ENCODE measurements at places on chromosomes 7 and 10. TPM values are rescaled to one million over a fixed set of nuclear protein-coding genes. Genes with fewer than 3 reads are reported as not detected.

DNA sequence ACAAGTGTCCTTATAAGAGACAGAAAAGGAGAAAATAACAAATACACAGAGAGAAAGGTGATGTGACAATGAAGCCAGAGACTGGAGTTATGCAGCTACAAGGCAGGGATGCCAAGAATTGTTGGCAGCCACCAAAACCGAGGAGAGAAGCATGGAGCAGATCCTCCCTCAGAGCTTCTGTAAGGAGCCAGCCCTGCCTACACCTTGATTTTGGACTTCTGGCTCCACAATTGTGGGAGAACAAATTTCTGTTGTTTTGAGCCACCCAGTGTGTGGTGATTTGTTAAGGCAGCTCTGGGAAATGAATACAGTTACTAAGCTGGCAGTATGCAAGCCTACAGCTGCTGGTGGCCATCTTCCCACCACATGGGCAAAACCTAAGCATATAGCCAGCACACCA is 163.6 kb downstream of the GRM8 start:
- no peak overlapping the region for H3K4me3 ChIP-seq
- H3K4me1 ChIP-seq = no peaks in the 10 kb centered on the region
- H3K27me3 ChIP-seq = peaks cover 2% of the 10 kb centered on the region

DNA sequence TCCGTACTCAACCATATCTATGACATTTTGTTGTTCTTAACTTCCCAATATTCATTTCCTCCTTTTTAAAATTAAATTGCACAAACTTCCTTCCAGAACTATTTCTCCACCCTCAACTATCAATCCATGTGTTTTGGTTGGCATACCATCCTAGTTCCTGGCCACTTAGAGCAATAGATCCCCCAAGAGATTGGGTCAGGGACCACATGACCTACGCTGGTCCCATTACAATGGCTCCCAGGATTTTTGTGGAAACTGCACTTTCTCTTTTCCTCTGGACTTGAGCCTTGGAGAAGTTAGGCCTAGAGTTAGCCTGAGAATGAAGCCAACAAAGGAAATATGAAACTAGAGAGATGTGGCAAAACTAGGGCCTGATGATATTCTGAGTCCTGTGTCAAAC is 55.7 kb upstream of the CASD1 start:
- no peak overlapping the region for H3K4me3 ChIP-seq
- DNase-seq = no peak
- no peaks in the 10 kb centered on the region for H3K36me3 ChIP-seq
- H3K4me1 ChIP-seq = no peaks in the 10 kb centered on the region
- no peaks in the 10 kb centered on the region for H3K27me3 ChIP-seq

GRCh38 chr7:90188281-90188680 is 23.3 kb upstream of the STEAP2 start:
- H3K36me3 ChIP-seq = no peaks in the 10 kb centered on the region
- peak; percentile 90 for DNase-seq
- H3K4me3 ChIP-seq = no peak overlapping the region
- H3K27me3 ChIP-seq = no peaks in the 10 kb centered on the region
- peaks cover 11% of the 10 kb centered on the region for H3K4me1 ChIP-seq

DNA sequence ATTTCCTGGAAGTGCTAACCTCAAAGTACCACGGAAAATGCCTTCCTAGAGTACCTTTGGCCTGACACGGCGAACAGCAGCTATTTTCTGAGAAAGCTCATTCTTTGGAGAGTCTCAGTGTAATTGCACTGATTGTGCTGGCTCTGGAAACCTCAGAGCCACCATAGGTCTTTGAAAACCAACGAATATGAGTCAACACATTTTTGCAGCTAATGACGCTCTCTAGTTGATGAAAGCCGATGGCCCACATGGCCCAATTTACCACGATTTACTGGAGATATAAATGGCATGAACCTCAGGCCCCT is 187.1 kb downstream of the ADARB2 start:
- H3K27ac ChIP-seq = no peak overlapping the region
- H3K4me1 ChIP-seq = no peaks in the 10 kb centered on the region
- no peaks in the 10 kb centered on the region for H3K27me3 ChIP-seq
- H3K36me3 ChIP-seq = no peaks in the 10 kb centered on the region

- no peaks in the 10 kb centered on the region for H3K4me1 ChIP-seq
- H3K27me3 ChIP-seq = no peaks in the 10 kb centered on the region
- no peak overlapping the region for H3K4me3 ChIP-seq
- H3K27ac ChIP-seq = no peak overlapping the region
Measured at GRCh38 chr10:131812736-131813604, 87.8 kb upstream of the PPP2R2D start.

DNA sequence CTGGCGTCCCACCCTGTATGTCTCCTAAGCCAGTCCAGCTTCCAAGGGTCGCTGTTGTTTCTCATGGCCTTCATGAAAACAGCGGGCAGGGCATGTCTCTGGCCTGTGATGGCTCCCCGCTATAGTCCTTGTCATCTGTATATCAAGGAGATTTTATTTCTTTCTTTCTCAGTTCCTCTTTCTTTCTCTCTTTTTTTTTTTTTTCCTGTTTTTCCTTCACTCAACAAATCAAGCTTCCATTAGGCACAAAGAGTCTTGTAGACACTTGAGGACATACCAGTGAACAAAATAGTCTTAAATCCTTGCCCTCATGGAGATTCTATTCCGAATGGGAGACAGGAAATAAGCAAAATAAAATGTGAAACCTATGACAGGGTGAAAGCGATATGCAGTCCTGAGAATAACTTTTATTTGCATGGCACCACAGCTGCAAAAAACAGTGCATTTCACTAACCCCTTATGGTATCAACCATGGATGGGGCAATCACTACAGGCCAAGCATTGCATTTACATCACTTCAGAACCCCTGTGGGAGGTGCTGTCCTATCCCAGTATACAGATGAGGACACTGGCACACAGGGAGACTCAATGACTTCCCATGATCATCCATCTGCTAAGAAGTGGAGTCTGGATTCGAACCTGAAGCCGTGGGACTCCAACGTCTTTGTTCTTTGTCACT is 50.7 kb downstream of the SYPL1 start:
- H3K27ac ChIP-seq = no peak overlapping the region
- no peaks in the 10 kb centered on the region for H3K27me3 ChIP-seq
- H3K4me1 ChIP-seq = peaks cover 18% of the 10 kb centered on the region
- H3K36me3 ChIP-seq = no peaks in the 10 kb centered on the region
- DNase-seq = no peak
- no peak overlapping the region for H3K4me3 ChIP-seq

The HELLS gene
- 16.8 TPM for polyA plus RNA-seq

DNA sequence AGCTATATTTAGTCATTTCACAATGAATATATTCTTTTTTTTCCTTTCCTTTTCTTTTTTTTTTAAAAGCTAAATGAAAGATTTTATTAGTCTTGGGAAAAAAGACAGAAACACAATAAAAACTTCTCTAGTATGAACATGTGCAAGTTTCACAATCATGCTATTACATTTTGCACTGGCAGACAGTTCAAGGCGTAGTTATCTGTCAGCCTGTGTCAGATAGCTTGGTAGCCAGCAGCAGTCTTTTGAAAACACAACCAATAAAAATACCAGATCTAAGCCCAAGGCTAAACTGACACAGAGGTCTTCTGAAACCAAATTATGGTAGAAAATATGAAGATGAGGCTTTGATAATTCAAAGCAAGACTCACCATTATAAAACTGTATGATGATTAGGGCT is 205.8 kb upstream of the TEX47 start:
- no peaks in the 10 kb centered on the region for H3K36me3 ChIP-seq
- no peak for DNase-seq
- H3K27me3 ChIP-seq = no peaks in the 10 kb centered on the region
- no peaks in the 10 kb centered on the region for H3K4me1 ChIP-seq

- H3K4me1 ChIP-seq = no peaks in the 10 kb centered on the region
- no peak overlapping the region for H3K27ac ChIP-seq
- no peaks in the 10 kb centered on the region for H3K27me3 ChIP-seq
- no peak overlapping the region for H3K4me3 ChIP-seq
Measured at GRCh38 chr10:106917452-106918055, 247.0 kb downstream of the SORCS1 start.

DNA sequence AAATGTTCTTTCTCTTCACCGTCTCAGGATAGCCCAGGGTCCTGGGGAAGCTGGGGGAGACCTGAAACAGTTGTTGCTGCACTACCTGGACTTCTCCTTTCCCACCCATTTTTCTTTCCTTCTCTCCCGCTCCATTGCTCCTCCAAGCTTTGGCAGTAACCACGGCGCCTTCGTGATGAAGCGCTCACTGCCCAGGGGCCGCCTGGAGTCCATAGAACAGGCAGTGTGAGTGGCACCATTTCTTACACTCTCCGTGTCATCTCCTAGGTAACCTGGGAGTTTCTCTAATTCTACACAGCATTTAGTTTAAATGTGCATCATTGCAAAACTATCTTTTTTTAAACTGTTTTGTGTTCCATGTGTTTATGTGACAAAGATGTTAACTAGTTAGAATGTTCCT is 40.3 kb upstream of the BHLHA15 start:
- peaks cover 27% of the 10 kb centered on the region for H3K36me3 ChIP-seq
- no peak overlapping the region for H3K4me3 ChIP-seq
- H3K27ac ChIP-seq = no peak overlapping the region

The UNC5B gene
- 10.5 TPM for polyA plus RNA-seq

DNA sequence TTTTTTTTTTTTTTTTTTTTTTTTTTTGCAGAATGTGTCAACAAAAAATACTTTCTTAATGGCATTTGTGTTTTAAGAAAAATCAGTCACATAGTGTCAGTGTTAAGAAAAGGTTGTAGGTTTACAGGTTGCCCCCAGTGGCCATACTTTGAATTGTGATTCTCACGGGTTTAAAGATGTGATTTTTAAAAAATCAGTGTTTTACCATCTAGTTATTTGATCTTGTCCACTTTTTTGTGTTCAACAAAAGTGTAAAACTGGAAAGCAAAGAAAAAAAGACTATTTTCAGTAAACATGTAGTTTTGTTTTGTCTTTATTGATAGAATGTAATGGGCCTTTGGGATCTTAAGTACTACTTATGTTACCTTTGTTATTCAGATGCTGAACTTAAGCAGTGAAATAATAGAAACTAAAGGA is 25.7 kb downstream of the SUV39H2 start:
- no peaks in the 10 kb centered on the region for H3K27me3 ChIP-seq
- H3K36me3 ChIP-seq = peaks cover 29% of the 10 kb centered on the region
- no peak overlapping the region for H3K27ac ChIP-seq
- no peaks in the 10 kb centered on the region for H3K4me1 ChIP-seq
- H3K4me3 ChIP-seq = no peak overlapping the region

DNA sequence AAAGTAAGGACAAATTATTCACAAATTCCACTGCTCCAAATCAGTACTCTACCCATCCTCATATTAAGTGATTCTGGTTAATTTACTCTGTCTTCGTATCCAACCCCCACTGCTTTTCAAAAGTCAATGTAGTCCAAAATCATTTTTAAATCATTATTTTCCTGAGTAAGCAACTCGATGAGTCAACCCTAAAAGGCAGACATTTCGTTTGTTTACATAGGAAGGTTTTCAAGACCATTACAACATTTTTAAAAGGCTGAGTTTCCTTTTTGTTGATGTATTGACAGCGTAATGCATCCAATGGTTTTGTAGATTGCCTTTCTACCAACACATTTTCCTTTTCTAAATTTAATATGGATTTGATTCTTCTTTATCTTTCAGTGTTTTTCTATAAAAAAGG is 523.0 kb upstream of the ANKRD30A start:
- H3K27ac ChIP-seq = no peak overlapping the region
- H3K4me3 ChIP-seq = no peak overlapping the region
- no peaks in the 10 kb centered on the region for H3K4me1 ChIP-seq
- no peaks in the 10 kb centered on the region for H3K36me3 ChIP-seq

DNA sequence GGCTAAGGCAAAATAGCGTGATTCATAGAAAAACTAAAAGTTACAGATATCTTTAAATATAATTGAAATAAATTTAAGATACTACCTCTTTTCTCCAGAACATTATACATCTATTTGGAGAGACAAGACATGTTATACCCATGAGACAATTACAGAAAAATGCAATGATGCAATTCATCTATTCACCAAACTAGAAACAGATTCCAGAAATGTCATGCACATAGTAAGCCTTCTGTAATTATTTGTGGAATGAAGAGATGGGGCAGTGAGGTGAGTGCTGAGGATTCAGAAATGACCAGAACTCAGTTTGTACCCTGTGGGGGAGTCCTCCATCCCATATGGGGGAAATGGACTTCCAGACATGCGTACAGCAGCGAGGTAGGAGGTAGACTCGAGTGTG is 99.4 kb downstream of the MKX start:
- no peaks in the 10 kb centered on the region for H3K4me1 ChIP-seq
- H3K27ac ChIP-seq = no peak overlapping the region
- no peaks in the 10 kb centered on the region for H3K27me3 ChIP-seq
- H3K4me3 ChIP-seq = no peak overlapping the region
- DNase-seq = no peak
- no peaks in the 10 kb centered on the region for H3K36me3 ChIP-seq

DNA sequence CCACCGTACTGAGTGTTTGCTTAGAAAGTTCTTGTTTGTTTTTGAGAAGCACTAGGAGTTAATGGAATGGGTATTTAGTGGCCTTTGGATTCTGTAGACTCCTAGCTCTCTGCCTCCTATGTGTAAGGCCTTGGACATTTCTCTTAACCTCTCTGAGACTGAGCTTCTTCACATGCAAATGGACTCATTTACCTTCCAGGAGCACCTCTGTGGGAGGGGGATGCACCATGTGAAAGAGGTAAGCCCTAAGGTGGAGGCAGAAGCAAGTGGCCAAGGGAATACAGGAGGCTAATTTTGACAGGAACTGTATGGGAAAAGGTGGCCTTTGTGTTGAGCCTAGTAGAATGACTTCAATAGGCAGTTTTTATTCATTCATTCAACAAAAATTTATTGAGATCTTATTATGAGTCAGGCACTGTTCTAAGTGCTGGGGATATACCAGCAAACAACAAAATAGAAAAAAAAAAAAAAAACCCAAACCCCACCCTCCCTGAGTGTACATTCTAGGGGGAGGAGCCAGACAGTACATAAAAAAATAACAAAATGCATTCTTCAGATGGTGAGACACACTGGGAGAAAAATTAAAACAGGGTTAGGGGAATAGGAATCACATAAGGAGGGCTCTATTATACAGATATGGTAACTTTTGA is 9.2 kb upstream of the EPHA1 start:
- H3K4me1 ChIP-seq = no peaks in the 10 kb centered on the region
- H3K27me3 ChIP-seq = no peaks in the 10 kb centered on the region
- no peak for DNase-seq
- no peaks in the 10 kb centered on the region for H3K36me3 ChIP-seq

GRCh38 chr7:94432817-94433216 is 38.1 kb downstream of the COL1A2 start:
- H3K4me1 ChIP-seq = no peaks in the 10 kb centered on the region
- DNase-seq = no peak
- no peak overlapping the region for H3K27ac ChIP-seq
- no peaks in the 10 kb centered on the region for H3K36me3 ChIP-seq
- H3K4me3 ChIP-seq = no peak overlapping the region
- H3K27me3 ChIP-seq = no peaks in the 10 kb centered on the region

The VPS37D gene
- polyA plus RNA-seq = 4.5 TPM

GRCh38 chr7:94325122-94325475 is 69.6 kb upstream of the COL1A2 start:
- H3K27ac ChIP-seq = no peak overlapping the region
- no peak overlapping the region for H3K4me3 ChIP-seq
- H3K27me3 ChIP-seq = no peaks in the 10 kb centered on the region
- H3K36me3 ChIP-seq = no peaks in the 10 kb centered on the region

DNA sequence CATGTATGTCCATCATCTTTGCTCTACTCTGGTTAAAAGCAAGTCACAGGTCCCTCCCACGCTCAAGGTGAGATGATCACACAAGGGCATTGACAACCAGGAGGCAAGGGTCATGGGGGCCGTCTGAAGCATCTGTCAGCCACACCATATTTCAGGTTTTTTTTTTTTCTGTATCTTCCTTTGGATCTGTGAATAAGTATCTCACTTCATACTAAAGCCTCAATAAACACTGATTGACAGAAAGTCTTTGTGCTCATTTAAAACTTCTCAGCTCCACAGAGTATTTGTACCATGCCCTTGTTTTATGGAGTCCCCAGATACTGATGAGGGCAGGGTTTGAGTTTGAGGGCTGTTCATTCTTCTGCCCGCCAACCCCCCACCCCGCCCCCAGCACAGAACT is 45.0 kb downstream of the AUTS2 start:
- H3K27me3 ChIP-seq = no peaks in the 10 kb centered on the region
- H3K27ac ChIP-seq = peak overlapping the region; percentile 80
- DNase-seq = peak; percentile 76
- H3K36me3 ChIP-seq = no peaks in the 10 kb centered on the region

All from large intestine (tissue), 12 donors.